SW480 (cell line): ENCODE measurements at places on chromosomes 2 and 18.

DNA sequence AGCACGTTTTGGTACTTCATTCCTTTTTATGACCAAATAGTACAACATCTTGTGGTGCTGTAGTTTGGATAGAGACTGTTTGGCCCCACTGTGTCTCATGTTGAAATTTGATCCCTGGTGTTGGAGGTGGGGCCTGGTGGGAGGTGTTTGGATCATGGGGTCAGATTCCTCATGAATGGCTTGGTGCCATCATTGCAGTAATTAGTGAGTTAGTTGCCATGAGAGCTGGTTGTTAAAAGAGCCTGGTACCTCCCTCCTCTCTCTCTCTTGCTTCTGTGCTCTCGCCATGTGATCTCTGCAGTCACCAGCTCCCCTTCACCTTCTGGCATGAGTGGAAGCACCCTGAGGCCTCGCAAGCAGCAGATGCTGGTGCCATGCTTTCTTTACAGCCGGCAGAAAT lies 50.9 kb downstream of the NCAPH start:
- peak; percentile 23 for DNase-seq

GRCh38 chr2:205848601-205849000 lies 166.3 kb downstream of the NRP2 start:
- DNase-seq, result no peak

- no peak for DNase-seq
Measured at GRCh38 chr18:50937183-50937582, 30.7 kb upstream of the ELAC1 start.

- DNase-seq, result no peak
Measured at GRCh38 chr2:147051814-147052213, 793.0 kb upstream of the ACVR2A start.

- no peak for DNase-seq
Measured at GRCh38 chr2:179692043-179692442, 169.4 kb downstream of the ZNF385B start.

- DNase-seq, result no peak
Measured at GRCh38 chr18:69143084-69143483, 257.6 kb upstream of the DOK6 start.

DNA sequence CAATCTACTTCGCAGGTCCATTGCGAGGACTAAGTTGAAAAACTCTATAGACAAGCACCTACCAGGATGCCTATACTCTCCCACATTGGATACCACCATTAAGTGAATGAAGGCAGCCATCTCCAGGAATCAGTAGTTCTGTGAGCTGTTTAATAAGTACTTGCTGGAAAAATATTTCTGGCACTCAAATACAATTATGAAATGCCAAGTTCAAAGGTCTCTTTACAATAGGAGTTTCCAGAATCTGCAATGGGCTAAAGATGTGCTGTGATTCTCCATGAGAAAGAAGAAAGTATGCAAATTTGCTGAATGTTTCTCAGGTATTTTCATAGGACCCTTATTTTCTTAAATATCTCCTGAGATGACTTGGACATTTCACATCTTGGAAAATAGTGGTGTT lies 103.0 kb downstream of the AP1S3 start:
- no peak for DNase-seq

GRCh38 chr18:61159246-61159645 lies 174.0 kb upstream of the CDH20 start:
- no peak for DNase-seq

DNA sequence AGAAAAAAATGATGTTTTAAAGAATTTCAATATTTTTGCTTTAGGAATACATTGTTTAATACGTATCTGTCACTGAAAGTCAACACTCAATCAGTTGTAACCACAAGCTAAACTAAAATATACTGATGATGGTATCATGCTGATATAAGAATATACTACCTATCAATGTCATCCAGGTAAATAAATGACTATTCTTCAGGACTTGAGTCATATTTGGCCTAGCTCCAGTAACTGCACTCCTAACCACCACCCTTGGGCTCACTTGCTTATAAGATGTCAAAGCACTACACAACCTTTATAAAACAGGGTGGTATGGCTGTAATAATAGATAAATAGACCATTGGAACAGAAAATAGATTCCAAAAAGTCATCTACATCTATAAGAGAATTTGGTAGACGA lies 48.8 kb downstream of the RND3 start:
- DNase-seq, result no peak

GRCh38 chr2:160375037-160375436 lies 118.6 kb downstream of the RBMS1 start:
- no peak for DNase-seq

DNA sequence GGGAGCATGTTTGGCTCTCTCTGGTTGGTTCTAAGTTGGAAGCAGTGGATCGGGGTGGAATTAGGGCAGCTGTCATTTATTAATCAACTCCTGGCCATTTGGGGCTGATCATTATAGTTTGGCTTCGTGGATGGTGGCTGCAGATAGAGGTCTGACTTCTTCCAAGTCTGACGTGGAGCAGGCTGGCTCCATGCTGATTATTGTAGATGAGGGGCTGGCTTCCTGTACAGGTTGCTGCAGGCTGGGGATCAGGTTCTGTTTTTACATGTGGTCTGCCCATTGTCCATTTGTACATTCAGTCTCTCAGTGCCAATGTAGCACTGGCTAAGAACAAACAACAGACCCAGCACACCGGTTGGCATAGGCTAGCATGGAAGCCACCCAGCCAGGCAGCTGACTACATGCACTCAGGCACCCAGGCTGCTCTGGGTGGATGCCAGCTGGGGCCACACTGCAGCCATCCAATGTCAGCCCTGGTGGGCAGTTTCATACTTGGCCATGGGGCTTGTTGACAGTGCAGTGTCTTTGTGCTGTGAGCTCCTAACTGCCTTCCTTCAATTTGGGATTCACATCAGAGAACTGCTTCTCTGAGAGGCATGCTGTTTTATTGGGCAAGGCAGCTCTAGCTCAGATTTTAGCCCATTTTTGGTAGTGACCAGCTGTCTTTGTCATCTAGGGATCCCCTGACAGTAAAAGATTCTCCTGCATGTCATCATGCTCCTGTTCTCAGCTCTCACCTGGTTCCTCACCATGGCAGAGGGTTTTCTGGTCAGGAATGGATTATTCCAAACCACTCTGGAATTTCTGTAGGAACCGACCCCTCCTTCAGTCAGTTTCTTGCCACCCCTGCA lies 25.4 kb downstream of the NPAS2 start:
- DNase-seq, result no peak

DNA sequence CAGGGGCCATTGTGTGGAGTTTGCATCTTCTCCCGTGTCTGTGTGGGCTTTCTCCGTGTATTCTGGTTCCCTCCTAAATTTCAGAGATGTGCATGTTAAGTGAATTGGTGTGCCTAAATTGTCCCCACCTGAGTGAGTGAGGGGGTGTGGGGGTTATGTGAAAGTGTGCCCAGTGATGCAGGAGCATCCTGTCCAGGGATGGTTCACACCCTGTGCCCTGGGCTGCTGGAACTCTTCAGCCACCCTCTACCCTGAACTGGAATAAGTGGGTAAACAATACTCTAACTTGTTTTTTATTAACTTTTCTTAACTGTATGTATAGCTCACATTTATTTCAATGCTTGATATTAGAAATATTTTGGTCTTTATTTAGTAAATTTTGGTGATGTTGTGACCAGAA lies 56.0 kb downstream of the UBE2E3 start:
- DNase-seq, result no peak

GRCh38 chr2:107137706-107138105 lies 251.7 kb upstream of the ST6GAL2 start:
- no peak for DNase-seq

DNA sequence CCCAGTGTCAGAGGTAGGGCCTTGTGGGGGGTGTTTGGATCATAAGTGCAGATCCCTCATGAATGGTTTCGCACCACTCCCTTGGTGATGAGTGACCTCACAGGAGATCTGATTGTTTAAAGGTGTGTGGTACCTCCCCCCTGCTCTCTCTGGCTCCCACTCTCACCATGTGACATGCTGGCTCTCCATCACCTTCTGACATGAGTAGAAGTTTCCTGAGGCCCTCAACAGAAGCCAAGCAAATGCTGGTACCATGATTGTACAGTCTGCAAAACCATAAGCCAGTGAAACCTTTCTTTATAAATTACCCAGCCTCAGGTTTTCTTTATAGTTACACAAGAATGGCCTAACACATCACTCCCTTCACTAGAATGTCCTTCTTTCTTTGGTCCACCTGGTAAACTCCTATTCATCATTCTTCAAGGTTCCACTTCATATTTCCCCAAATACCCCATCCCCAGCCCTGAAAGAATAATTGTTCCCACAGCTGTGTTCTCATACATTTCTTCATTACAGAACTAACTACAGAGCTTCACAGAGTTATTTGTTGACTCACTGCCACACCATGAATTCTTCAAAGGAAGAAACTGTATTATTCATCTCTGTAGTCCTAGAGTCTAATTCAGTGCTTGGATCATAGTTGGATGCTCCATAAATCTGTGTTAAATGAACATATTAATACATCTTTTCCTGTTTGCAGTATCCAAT lies 81.2 kb upstream of the STK17B start:
- no peak for DNase-seq

DNA sequence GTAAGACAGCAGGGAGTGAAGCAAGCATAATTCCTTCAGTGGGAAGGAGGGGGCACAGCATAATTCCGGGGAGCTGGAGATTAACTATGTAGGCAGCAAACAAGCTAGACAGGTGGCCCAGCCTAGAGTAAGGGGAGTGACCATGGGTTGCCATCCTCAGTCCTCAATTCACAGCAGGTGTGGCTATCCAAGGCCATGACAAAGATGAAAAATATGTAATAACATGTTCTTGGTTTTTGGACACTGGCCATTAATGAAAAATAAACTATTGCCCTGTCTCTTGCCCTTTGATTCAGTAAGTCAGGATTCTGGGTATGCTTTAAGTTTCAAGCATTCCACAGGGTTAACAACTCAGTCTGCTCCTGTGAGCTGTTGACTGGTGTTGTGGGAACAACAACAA lies 65.0 kb downstream of the CYP1B1 start:
- DNase-seq, result no peak

DNA sequence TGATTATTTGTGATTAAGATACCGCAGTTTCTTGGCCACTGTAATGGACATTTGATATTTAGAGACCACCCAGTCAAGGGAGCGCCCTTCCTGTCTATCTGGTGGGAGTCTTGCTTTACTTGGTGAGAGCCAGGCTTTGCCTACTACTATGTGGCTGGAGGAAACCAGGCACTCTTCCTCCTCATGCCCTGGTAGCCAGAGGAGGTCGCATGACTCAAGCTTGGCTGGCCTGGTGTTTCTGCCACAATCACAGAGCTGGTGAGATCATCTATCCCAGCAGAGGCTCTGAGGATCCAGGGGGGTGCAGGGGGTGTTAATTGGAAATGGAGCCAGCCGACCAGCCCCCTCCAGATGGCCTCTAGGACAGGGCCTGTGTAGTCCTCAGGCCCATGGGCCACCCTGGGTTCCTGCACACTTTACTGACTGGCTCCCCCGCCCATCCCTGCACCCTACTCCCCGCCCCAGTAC lies 46.8 kb upstream of the BIN1 start:
- no peak for DNase-seq

- no peak for DNase-seq
Measured at GRCh38 chr2:181408861-181409260, 48.3 kb upstream of the ITGA4 start.

DNA sequence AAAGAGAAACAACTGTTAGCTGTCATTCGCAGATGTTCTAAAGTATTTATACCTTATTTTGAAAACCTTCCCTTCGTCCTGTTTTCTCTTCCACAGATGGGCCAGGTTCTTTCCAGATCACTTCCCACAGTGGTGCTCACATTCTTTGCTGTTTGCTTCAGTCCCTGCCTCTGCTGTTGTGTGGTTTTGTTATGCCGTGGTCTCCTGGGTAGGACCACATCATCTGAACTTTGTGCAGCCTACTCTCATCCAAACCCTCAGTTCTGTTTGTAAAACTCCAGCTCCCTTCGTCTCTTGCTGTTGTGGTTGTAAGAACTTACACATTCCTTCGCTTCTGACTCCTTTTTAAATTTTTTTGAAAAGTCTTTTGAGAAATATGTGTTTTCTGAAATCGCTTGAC lies 38.1 kb downstream of the ZNF236 start:
- DNase-seq, result no peak

GRCh38 chr2:159379181-159379580 lies 92.7 kb upstream of the WDSUB1 start:
- DNase-seq, result no peak

- no peak for DNase-seq
Measured at GRCh38 chr2:240595381-240596079, 9.0 kb downstream of the CAPN10 start.

DNA sequence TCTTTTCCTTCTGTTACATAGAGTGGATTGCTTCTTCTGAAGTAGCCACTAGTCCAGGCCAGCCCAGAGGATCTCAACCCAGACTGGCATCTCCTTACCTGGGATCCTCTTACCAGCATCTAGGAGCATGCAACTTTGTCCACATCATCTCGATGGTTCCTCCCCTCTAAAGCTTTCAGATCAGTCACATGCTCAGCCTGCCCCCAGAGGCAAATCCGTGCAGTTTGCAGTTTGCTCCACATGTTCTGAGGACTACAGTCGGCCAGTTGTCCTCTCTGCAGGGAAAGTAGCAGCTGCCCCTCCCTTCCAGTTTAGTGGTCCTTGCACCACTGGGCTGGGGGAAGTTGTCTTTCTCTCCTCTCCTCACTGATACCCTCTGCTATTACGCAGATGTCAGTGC lies 259.8 kb upstream of the APCDD1 start:
- DNase-seq, result peak; percentile 86

DNA sequence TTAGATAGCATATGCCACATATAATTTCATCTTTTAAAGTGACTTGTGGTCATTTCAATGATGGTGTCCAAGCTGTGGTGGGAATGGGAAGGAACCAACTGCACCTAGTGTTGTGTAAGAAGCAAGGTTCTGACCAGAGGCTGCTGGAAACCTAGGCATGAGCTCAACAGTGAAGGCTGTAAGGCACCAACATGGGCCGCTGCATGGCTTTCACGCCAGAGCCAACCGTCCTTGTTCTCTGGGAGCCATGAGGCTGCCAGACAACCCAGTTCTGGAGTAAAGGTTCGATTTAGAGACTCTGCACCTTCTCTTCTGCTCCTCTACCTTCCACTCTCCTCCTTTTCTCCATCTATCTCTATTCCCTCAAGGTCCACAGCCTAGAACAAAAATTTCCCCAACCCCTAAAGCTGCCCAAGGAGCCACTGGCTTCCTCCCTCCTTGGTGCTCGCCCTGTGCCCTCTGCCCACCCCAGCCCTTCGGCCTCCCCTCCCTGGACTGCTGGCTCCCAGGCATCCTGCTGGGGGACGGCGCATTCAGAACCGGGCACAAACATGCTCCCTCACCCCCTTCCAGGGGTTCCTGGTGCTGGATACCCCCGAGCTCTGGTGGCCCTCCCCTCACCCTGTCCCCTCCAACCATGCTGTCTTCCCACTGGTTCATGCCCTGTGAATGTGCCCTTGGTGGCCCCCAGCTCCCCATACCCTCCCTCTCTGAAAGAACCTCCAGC lies 305.1 kb downstream of the CELF4 start:
- DNase-seq, result no peak

- DNase-seq, result peak; percentile 20
Measured at GRCh38 chr2:241351640-241352031, 4.4 kb upstream of the FARP2 start.

GRCh38 chr2:153871231-153872221 lies at the start of gene GALNT13:
TSS of gene GALNT13 (plus strand) at chr2:153871922.
- DNase-seq, result no peak

- DNase-seq, result no peak
Measured at GRCh38 chr2:58515827-58516573, 274.9 kb upstream of the FANCL start.
